KBM-7 (cell line): ENCODE measurements at places on chromosomes 6 and 20.

- no peak for DNase-seq
Observed at GRCh38 chr6:44485601-44486401, 98.3 kb downstream of the CDC5L start.

GRCh38 chr6:55913228-55914195 is 38.1 kb upstream of the BMP5 start:
- no peak for DNase-seq

GRCh38 chr6:150145830-150146229 is 3.0 kb downstream of the PPP1R14C start:
- peak; percentile 55 for DNase-seq

DNA sequence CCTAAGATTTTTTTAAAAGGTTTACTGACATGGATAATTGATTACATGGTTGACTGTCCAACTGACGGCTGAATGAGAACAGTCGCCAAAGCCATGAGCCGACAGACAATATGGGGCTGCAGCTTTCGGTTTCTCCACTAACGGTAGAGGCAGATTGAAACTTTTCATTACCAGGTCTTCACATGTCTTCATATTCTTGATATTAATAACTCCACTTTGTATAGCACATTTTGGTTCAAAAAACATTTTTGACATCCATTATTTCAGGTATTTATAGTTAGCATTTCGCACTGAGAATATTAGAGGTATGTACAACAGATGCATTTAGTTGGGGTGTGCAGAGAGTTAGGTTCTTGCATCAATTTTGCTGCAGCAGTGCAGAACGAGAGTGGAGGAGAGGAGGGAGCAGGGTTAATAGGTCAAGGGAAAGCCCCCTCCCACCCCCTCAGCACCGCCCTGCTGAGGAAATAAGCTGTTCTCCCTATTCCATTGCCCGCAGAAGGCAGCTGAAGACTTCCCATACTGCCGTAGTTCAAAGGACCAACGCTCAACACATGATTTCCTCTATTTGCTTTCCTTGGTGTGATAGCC is 73.6 kb upstream of the ADTRP start:
- DNase-seq: no peak

- DNase-seq: no peak
Observed at GRCh38 chr20:12617076-12617475, 391.7 kb upstream of the SPTLC3 start.

DNA sequence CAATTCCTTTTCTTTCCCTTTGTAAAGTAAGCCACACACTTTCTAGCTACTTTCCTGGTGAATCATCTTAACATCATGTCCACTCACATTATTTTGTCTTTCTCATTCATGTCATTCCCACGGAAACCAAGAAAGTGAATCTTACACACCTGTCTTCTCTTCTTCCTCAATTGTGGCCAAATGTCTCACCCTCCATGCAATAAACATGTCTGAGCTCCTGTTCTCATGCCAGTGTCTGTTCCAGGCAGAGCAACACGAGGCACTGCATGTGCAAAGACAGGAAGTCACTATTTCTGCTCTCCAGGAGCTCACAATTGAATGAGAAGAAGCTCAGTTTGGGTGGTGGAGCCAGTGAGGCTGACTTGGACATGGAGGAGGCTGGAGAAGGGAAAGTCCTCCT is 29.0 kb upstream of the TMEM244 start:
- peak; percentile 9 for DNase-seq

DNA sequence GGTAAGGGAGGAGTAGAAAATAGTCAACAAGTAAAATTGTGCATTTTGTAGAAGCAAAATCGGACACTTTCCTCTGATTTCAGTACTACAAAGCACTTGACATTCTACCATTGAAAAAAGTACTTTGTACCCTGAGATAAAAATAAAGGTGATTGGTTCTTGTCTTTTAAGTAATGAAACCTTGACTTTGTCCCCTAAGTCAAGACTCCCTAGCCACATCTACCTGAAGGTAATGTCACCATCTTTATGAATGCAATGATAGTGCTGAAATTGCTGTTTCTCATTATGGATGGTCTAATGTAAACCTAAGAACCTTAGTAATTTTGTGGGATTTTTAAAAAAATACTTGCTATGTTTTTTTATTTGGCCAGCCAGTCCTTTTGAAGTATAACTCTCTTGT is 2.4 kb upstream of the MAN1A1 start:
- no peak for DNase-seq

DNA sequence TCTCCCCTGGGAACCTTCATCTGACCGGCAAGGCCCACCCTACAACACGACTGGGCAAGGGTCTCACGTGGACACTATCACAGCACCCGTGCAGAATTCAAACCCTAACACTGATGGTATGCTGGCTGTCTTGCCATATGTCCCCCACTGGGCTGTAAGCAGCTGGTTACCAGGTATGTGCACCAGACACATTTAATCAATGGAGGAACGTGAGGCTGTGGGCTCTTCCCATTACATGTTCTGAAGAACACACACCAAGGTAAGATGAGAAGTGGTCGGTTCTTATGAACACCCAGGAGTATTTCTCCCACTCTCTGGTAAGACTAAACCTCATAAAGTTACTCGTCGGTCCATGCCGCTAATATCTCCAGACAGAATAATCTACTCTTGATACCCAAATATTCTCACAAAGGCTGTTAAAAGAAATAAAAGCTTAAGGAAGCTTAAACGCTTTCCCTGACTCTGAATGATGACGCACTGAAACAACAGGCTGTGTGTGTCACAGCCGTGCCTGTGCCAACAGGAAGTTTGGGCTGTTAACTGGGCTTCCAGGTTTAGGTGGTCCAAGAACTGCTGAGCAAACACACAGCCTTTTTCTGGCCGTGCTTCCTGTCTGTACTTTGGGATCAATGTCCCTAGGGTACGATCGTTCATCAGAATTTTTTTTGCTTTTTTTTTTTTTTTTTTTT is 75.3 kb downstream of the SLC23A2 start:
- no peak for DNase-seq

GRCh38 chr6:143160015-143160414 is 99.3 kb downstream of the AIG1 start:
- DNase-seq: no peak

GRCh38 chr6:29516108-29516507 is 28.4 kb upstream of the MAS1L start:
- peak; percentile 45 for DNase-seq

GRCh38 chr20:4670469-4670868 is 51.2 kb upstream of the PRND start:
- DNase-seq: no peak

DNA sequence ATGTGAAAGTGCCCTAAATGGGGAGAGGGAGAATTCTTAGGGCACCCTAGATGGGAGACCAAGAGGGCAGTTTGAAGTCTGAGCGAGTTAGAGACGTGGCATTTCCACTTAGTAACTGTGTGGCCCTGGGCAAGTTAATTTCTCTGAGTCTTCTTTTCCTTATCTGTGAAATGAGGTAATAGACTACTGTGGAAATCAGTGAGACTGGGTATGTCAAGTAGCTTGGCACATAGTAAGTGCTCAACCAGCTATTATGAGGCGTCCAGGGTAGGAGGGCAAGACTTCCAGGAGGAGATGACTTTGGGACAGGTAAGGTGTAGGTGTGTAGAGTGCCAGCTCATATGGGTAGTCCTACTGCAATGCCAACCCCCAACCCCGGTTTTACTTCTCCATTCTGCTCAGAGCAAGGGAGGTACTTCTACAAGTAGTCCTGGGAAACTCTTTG is 770 bp downstream of the KIF3B start:
- peak; percentile 37 for DNase-seq

- DNase-seq: no peak
Observed at GRCh38 chr6:34697544-34697836, 923 bp upstream of the ILRUN start.
